ENCODE measurements at places on chromosomes 11 and 22. TPM values are rescaled to one million over a fixed set of nuclear protein-coding genes. Genes with fewer than 3 reads are reported as not detected.

Gene MMP10
- total RNA-seq = not detected

Gene VWCE
- total RNA-seq = 2.2 TPM

Gene MYO18B
- 125 TPM for total RNA-seq

Gene ACAT1
- 128 TPM for total RNA-seq

Gene DEUP1
- not detected for total RNA-seq

Gene MS4A4A
- total RNA-seq = 19.0 TPM

Gene C11orf91
- total RNA-seq = not detected

Gene HIC2
- 1.8 TPM for total RNA-seq

Gene CHRM1
- total RNA-seq = not detected

Gene IL17REL
- not detected for total RNA-seq

Gene RIBC2
- total RNA-seq = not detected

Gene PATZ1
- 15.2 TPM for total RNA-seq

Gene SYT8
- not detected for total RNA-seq

DNA sequence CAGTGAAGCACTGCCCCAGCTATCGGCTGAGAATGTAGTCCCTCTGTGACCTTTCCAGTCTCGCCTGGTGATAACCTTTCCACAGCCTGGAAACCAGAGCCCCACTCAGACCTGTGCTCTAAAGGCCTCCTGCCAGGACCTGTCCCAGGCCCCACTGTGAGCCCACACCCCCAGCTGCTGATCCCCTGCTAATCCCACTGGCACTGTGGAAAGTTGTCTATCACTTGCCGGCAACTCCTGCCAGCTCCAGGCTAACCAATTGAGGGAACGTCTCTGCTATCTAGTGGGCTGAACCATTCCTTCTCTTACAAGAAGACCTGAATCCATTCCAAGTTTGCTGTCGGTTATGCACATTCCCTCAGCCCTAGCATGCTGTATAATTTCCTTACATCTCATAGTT, 328.2 kb downstream of the FAM181B start:
- DNase-seq = no peak

DNA sequence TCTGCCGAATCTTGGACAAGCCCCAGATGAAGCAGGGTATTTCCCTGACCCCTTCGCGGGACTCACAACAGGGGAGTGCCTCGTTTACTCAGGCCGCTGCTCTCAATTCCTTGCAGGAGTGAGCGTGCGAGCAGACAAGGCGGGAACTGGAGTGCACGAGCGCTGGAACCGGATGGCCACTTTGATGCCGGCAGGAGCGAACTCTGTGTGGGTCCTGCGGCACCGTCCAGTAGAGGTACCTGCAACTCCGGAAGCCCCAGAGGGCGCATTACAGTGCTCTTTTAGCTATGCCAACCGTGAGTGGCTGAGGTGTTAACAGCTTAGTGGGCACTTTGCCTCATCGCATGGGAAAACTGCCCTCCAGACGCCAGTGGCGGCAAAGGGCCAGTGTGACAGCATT, 182.3 kb upstream of the ANO3 start:
- DNase-seq = no peak

DNA sequence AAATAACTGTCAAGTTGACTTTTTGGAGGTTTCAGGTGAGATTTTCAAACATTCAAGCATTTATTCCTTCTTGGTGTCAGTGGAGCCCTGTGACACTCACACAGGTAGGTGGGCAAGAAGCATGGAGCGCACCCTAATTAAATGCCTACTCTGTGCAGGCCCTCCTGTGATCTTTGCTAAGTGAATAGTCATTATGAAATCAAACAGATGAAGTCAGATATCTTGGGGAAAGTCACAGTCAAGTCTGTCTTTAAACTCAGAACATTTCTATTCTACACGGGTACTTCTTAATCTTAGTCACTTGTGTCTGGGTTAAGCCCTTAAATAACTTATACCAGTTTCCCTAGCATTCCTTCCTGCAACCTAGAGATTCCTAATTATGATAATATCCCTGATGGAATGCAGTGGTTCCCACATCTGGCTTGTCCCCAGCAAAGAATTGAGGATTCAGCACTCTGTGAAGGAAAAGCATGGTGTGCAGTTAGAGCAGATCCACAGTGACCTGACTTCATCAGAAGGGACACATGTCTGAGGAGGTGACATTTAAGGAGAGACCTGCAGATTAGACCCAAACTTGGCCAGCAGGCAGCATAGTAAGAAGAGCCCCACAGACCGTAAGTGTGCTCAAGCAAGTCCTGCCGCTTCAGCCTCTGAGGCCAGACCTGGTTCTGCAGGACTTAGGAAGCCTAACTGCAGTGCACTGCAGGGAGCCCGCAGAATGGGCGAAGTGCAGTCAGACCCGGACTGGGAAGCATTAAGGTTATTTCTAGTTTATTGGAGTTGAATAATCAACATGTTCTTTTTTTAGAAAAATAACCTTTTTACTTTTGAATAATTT, 85.3 kb upstream of the GAL start:
- no peak for DNase-seq

DNA sequence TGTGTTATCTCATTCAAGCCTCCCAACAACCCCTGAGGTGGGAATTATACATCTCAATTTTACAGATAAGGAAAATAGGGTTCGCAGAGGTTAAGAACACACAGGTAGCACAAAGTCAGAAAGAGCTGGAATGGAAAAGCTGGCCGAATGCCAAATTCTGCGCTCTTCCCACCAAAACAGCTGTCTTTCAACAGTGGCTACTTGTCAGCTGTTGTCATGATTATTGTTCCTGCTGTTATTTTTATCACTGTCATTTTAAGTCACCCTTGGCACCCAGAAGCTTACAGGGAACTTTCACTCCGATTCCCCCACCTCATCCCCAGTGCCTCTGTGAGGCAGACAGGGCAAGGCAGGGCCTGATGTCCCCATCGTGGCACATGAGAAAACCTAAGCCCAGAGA, 74.5 kb upstream of the CSNK2A3 start:
- no peak for DNase-seq

DNA sequence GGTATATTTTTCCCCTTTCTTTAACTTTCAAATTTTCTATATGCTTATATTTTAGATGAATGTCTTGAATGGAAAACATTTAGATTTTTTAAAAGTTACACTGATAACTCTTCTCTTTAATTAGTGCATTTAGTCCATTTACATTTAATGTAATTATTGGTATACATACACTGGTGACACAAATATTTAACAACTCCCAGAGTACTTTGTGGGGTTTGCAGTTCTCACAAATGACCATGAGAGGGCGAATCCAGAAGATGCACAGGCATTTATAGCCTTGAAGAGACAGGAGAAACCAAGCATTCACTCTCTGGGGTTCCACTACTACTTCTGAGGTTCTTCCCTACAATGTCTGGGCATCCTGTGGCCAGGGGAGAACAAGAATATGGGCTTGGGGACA, 125.1 kb downstream of the TIMP3 start:
- DNase-seq = no peak

- DNase-seq = no peak
Measured at GRCh38 chr11:15913261-15913660, 443.1 kb downstream of the SOX6 start.

GRCh38 chr11:119721129-119722120, 7.6 kb downstream of the NECTIN1 start:
- DNase-seq = no peak

DNA sequence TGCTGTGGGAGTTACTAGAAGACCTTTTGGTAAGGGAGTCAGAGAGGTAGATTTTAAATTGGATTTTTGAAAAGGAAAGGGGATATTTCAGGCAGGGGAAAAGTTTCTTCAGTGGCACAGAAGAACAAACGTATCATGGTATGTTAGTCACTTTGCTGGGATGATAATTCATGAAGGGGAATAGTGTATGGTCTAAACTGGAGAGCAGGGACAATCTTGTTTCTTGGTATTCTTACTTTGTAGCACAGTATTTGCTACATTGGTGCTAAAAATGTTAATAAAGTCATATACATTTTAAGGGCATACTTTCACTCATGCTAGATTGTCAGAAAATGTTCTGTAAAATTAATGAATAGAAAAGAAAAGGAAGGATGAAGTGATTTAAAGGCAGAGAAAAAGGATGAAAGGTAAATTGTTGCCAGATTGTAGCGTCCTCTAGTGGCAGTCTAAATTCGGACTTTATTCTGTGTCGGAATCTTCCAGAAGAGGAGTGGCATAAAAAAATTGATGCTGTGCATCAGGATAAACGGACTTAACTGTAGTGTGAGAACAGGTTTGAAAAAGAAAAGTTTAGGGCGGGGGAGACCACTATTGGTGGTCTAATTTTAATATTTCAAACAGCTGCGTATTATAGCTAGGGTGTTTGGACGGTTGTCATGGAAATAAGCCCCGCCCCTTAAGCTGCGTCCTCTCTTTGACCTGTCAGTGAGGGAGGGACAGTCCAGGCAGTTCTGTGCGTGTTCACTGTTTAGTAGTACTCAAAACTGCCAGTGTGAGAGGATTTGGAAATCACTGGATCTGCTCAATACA, at the start of gene BCO2:
TSS of gene BCO2 (plus strand) at position 724 of the 810 bp plus-strand sequence. CDS start 90 bp downstream, outside the sequence.
- DNase-seq = peak; percentile 93

GRCh38 chr11:36945384-36945783, 347.3 kb upstream of the RAG2 start:
- no peak for DNase-seq

GRCh38 chr11:68763181-68763721, 11.9 kb upstream of the TESMIN start:
- no peak for DNase-seq

- no peak for DNase-seq
Measured at GRCh38 chr11:15222777-15223176, 108.1 kb downstream of the INSC start.

DNA sequence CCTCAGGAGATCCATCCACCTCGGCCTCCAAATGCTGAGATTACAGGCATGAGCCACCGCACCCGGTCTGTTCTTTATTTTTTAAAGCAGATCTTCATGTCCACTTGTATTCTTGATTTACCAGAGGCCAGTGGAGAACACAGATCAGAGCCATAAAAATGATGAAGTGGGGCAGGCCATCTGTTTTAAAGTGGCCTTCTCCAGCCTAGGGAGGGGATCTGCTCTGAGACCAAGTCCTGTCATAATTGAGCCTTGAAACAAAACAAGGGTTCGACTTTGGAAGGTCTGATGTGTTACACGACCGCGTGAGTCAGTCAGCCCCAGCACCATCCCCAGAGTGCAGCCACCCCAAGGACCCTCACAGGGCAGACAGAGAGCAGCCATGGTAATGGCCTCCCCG, 27.5 kb downstream of the ABCC8 start:
- DNase-seq = no peak

DNA sequence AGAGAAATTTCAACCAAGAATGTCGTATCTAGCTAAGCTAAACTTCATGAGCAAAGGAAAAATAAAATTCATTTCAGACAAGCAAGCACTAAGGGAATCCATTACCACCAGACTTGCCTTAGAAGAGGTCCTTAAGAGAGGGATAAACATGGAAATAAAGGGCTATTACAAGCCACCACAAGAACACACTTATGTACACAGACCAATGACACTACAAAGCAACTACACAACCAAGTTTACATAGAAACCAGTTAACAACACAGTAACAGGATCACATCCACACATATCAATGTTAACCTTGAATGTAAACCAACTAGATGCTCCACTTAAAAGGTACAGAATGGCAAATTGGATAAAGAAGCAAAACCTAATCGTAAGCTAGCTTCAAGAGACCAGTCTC, 38.0 kb downstream of the TMEM123 start:
- DNase-seq = no peak

DNA sequence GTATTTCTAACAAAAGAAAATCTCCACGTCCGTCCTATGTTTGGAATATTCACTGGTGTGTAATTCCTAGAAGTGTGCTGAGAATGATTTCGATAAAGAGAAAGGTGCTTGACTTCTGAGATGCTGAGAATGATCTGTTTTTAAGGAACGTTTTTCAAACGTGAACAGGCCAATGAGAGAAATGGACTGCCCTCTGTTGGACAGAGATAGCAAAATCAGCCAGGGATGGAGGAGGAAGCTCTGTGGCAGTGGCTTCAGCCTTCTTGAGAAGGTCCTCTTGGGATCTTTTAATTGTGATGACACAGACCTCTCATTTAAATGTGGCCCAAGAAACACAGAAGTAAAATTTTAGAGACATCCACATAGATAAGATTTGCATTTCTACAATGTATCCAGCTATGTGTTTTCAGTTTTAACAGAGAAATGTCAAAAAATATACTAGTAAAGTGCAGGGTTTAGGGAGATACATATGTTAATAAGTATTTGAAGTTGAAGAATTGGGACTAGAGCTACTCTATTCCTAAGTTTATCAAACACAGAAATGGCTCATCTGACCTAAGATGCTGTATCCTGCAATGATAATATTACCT, 84.0 kb upstream of the RCN1 start:
- no peak for DNase-seq

GRCh38 chr22:22023581-22024137, 41.1 kb upstream of the TOP3B start:
- DNase-seq = no peak

GRCh38 chr22:37983860-37984791, at the start of gene SOX10:
TSS of gene SOX10 (minus strand) at chr22:37984555. CDS start at chr22:37983784, 771 bp downstream.
- DNase-seq = peak; percentile 36

GRCh38 chr11:65266210-65266609, 4.4 kb downstream of the POLA2 start:
- DNase-seq = no peak

- no peak for DNase-seq
Measured at GRCh38 chr11:66970371-66970806, 4.7 kb upstream of the C11orf86 start.

- DNase-seq = no peak
Measured at GRCh38 chr11:129376658-129377341, 1.2 kb downstream of the BARX2 start.

- no peak for DNase-seq
Measured at GRCh38 chr11:33040033-33040861, 875 bp downstream of the TCP11L1 start.

- DNase-seq = no peak
Measured at GRCh38 chr22:45696227-45696626, 24.6 kb downstream of the ATXN10 start.

GRCh38 chr11:28899706-28900105, 791.5 kb downstream of the METTL15 start:
- DNase-seq = no peak

- DNase-seq = no peak
Measured at GRCh38 chr11:72553706-72554105, 119.4 kb upstream of the CLPB start.

GRCh38 chr11:71204294-71204693, 48.1 kb downstream of the SHANK2 start:
- no peak for DNase-seq

GRCh38 chr22:43482318-43482625, 70.5 kb downstream of the MPPED1 start:
- DNase-seq = no peak

DNA sequence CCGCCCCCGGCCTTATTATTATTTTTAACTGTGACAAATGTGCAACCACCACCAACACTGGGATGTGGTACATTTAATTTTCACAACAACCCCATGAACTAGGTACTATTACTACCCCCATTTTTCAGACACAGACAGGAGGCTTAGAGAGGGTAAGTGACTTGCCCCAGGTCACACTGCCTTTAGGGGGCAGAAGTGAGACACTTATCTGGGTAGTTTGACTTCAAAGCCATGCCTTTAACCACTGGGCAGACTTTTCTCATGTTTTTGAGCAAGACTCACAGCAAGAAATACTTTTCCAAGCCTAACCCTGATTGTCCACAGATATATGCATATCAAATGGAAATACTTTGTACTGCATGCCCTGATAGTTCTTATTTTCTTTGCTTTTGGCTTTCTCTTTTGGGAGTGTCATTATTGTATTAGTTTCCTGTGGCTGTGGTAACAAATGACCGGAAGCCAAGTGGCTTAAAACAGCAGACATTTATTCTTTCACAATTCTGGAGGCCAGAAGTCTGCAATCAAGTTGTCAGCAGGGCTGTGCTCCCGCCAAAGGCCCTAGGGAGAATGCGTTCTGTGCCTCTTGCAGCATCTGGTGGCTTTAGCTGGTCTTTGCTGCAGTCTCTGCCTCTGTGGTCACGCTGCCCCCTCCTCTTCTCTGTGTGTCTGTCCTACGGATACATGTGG, 110.8 kb downstream of the GRIK4 start:
- DNase-seq = peak; percentile 47
